GOT3 (cell line): ENCODE measurements at places on chromosomes 2 and 18.

DNA sequence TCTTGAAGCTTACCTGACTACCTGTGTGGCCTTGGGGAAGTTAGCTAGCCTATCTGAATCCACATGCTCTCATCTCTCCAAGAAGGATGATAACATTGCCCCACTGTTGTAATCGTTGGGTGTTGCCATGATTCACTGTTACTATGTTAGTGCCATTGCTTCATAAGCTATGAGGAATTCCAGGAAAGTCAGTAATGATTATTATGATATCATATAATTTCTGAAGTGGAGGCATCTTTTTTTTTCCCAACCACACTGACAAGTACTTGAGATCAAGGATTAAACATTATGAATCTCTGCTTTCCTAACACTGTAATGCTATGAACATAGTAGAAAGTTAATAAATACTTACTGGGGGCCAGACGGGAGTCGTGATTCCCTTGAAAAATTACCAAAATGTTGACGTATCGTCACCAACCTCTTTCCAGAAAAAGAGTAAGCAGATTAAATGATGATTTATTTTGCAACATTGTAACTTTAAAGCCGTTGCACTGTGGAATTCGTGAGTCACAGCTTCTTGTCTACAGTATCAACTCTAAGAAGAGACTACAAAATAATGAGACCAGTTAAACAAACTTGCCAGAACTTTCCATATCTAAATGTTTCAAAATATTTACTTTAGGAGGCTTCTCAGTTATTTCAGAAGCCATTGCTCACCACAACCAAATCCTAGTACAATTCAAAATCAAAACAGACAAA lies 459.9 kb downstream of the PIK3C3 start:
- DNase-seq, result peak; percentile 2

GRCh38 chr2:144240656-144241339 lies 279.1 kb downstream of the ZEB2 start:
- DNase-seq, result no peak

GRCh38 chr2:160207271-160207670 lies 7.2 kb upstream of the ITGB6 start:
- no peak for DNase-seq

DNA sequence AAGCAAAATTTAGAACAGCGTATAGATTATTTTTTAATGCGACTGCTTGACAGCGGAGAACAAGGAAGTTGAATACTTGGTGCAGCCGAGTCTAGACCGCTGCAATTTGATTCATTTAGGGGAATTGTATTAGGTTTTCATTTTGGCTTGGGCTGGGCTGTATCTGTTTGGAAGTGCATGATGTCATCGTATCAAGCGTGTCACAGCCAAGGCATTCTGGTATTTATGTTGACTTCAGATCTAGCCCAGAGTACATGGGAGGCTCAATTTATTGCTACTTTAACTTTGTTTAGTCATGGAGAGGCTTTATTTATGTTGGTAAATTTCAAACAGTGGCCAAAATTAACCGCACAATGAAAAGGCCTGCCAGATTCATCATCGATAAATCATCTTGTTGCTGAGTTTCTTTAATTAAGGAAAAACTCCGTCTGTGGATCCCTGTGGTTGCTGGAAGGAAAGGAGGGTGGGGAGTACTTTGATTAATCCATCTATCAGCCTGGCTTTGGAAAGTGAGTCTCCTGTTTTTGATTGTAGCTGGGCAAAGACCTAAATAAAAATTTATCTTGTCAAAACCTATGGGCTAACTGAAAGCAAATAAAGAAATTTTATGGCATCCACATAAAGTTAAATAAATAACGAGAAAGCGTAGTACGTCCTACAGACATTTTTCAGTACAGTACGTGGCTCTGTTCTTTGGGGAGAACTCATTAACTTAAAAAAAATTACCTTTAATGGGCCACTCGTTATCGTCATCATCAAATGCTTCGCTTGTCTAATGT lies 230.4 kb upstream of the SPRED2 start:
- no peak for DNase-seq

GRCh38 chr2:230405824-230406223 lies 10.2 kb upstream of the SP100 start:
- no peak for DNase-seq

- DNase-seq, result no peak
Measured at GRCh38 chr2:126315828-126316227, 340.1 kb upstream of the GYPC start.

GRCh38 chr18:24400587-24400986 lies 3.0 kb upstream of the OSBPL1A start:
- no peak for DNase-seq

DNA sequence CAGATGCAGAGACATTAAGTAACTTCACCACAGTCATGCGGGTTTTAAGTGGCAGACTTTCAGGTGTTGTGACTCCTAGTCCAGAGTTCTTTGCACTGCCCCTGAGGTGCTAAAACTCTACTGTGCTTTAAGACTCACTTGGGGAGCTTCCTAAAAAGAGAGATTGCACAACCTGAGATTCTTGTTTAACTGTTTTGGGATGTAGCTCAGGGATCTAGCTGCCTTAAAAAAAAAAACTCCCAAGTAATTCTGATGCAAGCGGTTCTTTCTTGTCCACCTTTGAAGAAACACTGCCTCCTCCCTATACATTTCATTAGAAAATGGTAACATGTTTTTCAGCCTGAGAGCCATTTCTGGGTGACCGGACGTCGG lies 13.0 kb downstream of the IL37 start:
- DNase-seq, result no peak

DNA sequence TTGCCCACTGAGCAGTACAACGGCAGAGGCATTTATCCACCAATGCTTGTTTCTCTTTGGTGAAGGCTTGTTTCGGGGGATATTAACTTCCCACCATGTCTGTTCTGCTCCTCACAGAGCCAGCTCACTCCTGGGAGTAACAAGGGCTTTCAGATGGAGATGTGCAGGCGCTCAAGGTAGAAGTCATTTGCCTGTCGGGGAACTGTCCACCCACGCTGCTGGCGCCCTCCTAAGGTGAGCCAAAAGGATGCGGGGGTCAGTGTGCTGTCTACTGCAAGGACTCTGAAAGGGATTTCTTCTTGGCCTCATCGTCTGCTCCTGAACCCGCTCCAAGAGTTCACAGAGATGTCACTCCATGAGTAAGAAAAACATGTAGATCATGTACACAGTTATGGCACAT lies 57.0 kb upstream of the CYRIA start:
- DNase-seq, result no peak

DNA sequence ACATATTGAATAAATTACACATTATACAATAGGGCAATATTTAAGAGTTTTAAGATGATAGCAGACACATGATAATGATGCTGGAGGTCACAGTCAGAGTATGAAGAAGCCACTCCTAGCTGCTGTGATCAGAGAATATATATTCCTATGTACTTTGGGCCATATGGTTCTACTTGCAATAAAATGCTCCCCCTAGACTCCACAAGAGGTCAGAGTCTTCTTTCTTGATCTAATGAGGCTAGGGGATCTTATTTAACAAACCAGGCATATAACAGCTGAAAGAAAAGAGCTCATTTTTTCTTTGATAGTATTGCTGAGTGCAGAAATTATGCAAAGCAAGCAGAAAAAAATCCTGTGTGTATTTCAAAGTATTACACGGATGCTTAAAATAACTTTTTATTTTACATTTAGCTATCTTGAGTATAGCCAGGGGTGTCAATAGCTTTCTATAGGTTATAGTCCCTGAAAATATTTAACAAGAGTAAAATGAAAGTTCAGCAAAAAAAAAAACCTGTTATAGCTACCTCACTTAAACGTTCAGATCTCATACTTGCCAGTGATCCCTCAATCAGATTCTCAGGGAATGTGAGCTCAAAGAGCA lies 748.7 kb upstream of the CHAC2 start:
- no peak for DNase-seq

GRCh38 chr2:154439156-154439555 lies 259.3 kb upstream of the KCNJ3 start:
- no peak for DNase-seq

DNA sequence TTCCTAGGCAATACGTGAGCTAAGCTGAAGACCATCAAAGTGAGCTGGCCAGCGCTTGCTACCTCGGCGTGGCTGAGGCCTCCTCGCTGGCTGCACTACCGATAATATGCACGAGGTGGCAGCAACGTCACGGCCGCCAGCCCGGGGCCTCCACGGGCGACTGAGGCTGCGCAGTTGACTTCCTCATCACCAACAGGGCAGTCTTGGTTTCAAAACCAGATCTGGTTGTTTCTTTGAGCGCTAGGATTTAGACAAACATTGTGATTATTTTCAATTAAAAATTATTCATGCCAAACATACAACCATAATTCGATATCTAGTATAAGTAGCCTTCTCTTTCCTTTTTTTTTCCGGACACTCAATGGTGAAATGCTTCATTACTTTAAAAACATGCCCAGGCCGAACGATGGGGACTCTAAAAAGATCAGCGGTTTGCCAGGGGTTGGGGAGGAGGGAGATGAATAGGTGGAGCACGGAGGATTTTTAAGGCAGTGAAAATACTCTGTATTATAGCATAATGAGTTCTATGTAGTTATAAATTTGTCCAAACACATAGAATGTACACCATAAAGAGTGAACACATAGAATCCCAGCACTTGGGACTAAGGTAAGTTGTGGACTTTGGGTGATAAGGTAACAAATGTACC lies 52.0 kb downstream of the CYBRD1 start:
- DNase-seq, result peak; percentile 46

DNA sequence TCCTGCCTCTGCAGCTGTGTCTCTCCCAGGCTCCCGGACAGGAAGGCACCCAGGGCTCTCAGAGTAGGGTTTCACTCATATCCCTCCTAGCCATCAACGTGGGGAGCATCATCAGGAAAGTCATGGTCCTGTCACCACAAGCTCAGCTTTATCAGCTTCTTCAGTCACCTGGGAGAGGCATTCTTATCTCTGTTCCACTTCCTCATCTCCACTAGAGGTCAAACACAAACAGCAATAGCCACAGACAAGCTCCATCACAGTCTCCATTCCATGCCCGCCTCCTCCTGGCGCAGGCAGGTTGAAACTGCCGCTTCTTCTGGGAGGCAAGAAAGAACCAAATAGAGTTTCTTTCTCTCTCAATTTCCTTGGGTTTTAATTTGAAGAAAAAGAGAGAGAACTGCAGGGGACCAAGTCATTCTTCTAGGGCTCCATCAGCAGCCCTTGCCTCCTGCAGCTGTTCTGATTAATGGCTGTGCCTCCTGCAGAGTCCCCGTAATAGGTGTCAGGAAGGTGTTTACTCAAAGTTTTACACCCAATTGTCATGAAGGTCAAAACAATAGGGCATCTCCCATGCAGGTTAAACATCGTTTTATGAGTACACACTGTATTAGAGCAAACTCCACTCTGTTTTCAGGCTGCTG lies 377.9 kb downstream of the TMEM182 start:
- DNase-seq, result no peak

GRCh38 chr2:122908159-122908558 lies 1116.9 kb upstream of the CNTNAP5 start:
- no peak for DNase-seq

- DNase-seq, result no peak
Measured at GRCh38 chr2:186105016-186105724, 366.6 kb downstream of the FSIP2 start.

- no peak for DNase-seq
Measured at GRCh38 chr2:120561379-120562035, 174.2 kb upstream of the GLI2 start.

DNA sequence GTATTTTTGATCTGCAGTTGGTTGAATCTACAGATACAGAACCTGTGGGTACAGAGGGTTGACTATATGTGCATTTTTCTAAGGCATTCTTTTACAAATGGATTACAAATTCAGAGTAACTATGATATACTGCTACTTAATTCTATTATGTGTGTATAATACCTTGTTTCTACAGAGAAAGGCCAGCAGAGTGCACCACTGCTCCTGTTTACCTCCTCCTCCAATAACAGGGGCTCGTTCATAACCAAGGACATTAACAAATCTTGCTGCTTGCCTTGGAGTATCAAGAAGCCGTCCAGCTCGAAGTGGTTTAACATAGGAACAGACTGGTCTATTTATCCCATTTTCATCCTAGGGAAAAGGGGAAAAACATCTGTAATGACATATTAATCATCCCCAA lies 16.4 kb downstream of the CEP76 start:
- DNase-seq, result no peak

DNA sequence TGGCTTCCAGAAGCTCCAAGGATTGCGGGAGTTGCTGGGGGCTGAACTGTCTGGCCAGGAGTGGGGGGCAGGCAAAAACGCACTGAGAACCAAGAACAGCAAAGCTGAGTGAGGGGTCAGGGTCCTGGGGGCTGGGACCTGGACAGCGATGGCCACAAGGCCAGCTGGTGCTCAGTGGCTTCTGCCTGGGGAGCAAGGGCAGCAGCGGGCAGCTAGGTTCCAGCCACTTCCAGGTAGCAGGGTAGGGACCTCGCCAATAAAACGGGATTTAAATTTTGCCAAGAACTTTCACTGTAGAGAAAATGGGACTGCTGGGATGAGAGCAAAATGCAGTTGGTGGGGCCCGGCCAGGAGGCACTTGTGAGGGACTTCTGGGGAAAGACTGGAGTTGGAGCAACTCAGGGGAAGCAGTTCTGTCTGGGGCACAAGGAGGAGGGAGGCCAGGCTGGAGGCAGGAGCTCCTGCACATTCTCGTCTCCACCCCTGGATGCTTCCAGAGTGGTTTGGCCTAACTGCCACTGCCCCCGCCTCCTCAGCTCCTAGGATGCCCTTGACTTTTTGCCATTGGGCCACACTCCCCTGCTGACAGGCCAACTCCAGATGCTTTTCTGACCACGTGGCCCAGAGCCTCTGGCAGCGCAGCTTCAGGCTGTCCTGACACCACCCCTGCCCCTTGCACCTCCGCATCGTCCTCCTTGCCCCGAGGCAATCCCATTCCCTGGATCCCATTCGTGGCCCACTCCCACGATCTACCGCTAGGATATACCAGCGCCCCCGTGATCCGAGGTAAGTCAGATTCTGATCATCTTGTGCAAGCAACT lies 5.5 kb upstream of the CCDC74A start:
- no peak for DNase-seq

- DNase-seq, result no peak
Measured at GRCh38 chr2:11407413-11407812, 58.5 kb downstream of the E2F6 start.

- no peak for DNase-seq
Measured at GRCh38 chr18:25066516-25066915, 285.4 kb downstream of the ZNF521 start.

GRCh38 chr2:73987109-73987947 lies 2.6 kb downstream of the TET3 start:
- DNase-seq, result no peak
